ENCODE measurements at places on chromosomes 5 and 9.

GRCh38 chr9:136888454-136888853 lies 2.1 kb downstream of the TRAF2 start:
- no peak for DNase-seq

GRCh38 chr9:34554211-34555001 lies 31.6 kb upstream of the ENHO start:
- no peak for DNase-seq

DNA sequence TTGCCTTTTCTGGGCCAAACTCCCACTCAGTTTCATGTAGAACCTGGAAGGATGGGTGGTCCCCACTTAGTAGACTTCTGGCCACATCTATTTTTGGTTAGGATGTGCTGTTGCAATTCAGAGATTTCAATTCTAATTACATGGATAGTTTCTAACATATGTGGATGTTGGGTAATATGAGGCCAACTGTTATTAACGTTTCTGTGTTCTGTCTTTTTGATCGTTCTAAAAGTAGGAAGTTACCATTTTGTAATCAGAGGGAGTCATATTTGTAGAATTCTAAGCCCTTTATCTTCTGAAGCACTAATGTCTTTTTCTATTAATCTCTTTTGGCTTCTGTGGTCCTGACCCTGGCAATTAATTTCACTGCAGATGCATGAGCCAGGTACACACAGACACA lies 141.6 kb upstream of the SPEF2 start:
- DNase-seq: no peak

DNA sequence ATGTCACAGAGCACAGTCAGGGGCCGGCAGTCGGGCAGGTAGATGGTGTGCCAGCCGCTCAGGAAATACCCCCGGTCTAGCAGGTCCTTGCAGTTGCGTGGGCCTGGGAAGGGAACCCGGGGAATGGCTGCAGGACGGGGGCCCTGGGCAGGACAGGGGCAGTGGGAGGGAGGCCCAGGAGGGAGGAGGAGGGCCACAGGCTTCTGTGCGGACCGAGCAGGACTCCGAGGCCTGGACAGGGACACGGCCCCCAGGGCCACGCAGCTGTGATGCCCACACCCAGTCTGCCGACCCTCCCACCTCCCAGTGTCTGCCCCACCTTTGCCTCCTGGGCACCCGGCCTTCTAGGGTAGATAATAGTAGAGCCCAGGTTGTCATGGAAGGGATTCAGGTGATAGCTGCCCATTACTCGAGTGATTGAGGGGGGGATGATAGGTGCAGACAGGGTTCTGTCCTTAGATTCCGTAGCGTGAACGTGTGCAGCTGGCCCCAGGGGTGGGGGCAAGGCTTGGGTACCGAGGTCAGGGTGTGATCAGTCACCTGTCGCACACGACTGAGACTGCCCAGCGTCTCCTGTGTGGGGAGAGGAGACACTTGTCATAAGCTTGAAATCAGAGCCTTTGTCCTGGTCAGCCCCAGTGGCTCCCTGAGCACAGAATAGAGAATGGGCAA lies 4.5 kb downstream of the FCN1 start:
- DNase-seq: no peak

- DNase-seq: no peak
These were observed 225.2 kb downstream of the CDH9 start for GRCh38 chr5:26813235-26813634.

DNA sequence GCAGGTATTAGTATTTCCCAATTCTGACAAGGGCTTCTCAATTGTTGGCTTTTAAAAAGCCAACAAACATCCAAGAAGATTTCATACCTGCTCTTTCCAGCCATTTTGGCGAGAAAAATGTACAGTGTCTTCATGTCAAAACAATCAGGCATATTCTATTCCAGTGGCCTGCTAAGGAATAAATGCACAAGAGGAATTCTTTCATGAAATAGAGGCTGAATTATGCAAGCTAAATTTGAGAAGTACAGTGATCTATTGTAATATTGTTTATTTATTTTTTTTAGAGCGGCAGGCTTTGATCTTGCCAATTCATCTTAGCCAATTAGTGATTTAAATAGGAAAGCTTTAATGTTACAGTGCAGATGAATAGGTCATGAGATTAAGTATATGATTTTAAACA lies 49.3 kb downstream of the NLN start:
- no peak for DNase-seq
